ENCODE measurements at places on chromosomes 1 and 21.

GRCh38 chr1:108533351-108534083 is 26.4 kb upstream of the EEIG2 start:
- DNase-seq = no peak

DNA sequence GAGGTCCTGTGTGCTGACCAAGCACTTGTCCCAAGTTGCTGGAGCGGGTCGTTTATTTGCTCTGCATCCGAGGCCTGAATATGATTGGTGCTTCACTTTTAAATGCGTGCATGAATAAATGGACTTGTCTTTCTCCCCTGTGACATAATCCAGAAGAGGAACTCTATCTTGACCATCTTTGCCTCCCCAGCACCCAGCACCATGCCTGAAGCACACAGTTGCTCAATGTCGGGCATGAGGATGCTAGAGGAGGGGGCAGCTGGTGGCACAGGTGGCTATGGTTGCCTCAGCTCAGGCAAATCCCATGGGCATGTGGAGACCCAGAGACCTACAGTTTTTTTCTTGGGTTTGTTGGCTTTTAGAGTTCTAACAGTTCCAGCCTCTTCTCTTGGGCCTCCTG is 142.6 kb downstream of the KAZN start:
- no peak for DNase-seq

- peak; percentile 53 for DNase-seq
Measured at GRCh38 chr1:167774710-167775109, 52.9 kb downstream of the MPZL1 start.

- DNase-seq = no peak
Measured at GRCh38 chr1:24421502-24421901, 5.9 kb downstream of the NIPAL3 start.

DNA sequence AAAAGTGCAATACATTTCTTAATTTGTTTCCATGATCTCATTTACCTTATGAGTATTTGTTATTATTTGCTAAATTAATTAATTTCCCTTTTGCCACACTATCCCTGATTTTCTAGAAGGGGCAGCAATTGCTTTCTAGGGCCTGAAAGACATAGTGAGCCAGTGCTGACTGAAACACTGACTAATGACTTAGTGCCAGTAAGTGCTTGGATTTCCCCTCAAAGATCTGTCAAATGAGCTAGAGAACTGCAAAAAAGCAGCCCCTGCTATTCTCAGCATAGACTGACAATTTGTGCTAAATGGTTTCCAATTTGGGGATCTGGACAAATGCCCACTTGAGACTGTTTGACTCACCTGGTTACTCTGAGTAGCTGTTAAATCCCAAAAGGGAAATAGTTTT is 35.6 kb upstream of the USH2A start:
- DNase-seq = peak; percentile 29

- DNase-seq = no peak
Measured at GRCh38 chr1:180888870-180889269, 23.8 kb upstream of the KIAA1614 start.

GRCh38 chr1:64906447-64906846 is 59.9 kb downstream of the JAK1 start:
- DNase-seq = no peak

GRCh38 chr1:51439895-51440294 is 79.2 kb downstream of the EPS15 start:
- no peak for DNase-seq

- no peak for DNase-seq
Measured at GRCh38 chr1:91778964-91779363, 107.0 kb downstream of the TGFBR3 start.

DNA sequence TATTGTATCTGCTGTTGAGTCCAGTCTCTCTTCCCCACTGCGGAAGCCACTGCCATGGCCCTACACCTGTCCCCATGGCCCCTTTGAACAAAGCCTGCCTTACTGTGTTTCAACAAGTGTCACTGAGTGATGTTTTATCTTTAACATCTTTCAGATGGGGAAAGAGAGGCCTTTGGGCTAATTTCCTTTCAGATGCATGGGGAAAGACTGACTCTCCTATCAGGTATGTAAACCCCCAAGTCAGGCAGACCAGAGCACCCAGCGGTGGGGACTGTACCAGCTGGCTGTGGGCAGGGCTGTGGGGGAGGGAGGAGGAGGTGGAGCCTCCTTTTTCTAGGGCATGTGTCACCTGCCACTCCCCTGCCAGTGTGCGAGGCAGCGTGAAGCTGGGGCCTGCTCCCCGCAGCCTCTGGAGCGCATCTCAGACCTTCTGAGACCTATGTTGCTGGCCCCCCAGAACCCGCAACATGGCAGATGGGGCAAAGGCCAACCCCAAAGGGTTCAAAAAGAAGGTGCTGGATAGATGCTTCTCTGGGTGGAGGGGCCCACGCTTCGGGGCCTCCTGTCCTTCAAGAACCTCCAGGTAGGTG is at the start of gene PLA2G2F:
TSS of gene PLA2G2F (plus strand) at position 363 of the 590 bp plus-strand sequence. CDS start at position 468, 105 bp downstream.
- DNase-seq = no peak

- DNase-seq = no peak
Measured at GRCh38 chr1:246906833-246907232, 24.9 kb downstream of the AHCTF1 start.

DNA sequence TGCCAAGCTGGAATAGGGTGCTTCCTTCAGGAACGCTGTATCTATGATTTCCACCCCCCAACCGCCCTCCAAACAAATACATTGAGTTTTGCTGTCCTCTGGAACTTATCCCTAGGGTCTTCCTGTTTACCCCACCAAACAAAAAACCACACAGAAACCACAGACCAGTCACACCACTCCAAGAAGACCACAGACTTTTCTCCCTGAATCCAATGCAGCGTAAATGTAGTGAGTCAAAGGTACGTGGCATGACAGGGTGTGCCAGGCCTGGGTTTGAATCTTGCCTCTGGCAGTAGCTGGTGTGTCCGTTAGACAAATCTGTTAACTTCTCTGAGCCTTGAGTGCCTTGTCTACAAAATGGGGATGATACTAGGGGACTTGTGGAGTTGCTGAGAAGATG is 27.8 kb downstream of the ASAP3 start:
- no peak for DNase-seq

GRCh38 chr1:85313888-85314696 is 37.7 kb upstream of the BCL10 start:
- DNase-seq = peak; percentile 93

- no peak for DNase-seq
Measured at GRCh38 chr21:26409735-26410134, 163.4 kb downstream of the CYYR1 start.

Data from choroid plexus epithelial cell (primary cell).